T follicular helper cell (primary cell): ENCODE measurements at places on chromosomes 12 and 14.

DNA sequence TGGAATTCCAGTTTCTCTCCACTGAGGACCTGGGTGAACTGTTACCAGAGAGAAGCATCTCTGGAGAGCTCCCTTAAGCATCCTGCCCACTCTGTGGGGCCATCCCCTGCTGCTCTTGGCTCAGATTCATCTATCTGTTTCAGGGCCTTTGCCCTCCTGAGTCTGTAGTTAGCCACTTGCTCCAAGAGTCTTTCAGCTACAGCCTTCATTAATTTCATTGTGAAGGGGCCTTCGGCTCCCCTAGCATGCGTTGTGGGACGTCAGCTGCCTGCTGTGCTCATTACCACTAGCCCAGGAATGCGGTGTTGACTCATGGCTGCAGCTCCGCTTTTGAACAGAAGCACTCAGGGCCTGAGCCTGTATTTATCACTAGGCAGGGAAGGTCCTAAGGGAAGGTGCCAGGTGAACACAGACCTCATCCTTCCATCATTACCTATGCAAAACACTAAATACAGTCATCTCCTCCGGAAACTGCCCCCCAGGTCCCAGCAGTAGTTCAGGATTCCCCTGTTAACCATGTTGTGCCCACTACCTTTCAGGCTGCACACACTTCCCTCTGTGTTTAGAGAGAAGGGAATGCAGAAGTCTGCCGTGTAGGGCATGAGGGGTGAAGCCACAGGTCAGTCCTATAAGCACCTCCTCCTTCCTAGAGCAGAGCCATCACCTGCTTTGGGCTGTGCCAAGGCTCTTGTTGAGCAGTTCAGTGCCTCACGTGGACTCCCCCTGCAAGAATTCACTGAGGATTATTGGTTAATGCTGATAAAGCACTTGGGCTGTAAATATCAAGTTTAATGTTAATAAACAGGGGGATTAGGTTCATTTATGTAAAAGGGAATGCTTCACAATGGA, 191.4 kb downstream of the CACNA1C start:
- DNase-seq, result no peak

GRCh38 chr12:116863275-116863767, 17.9 kb downstream of the HRK start:
- DNase-seq, result no peak

DNA sequence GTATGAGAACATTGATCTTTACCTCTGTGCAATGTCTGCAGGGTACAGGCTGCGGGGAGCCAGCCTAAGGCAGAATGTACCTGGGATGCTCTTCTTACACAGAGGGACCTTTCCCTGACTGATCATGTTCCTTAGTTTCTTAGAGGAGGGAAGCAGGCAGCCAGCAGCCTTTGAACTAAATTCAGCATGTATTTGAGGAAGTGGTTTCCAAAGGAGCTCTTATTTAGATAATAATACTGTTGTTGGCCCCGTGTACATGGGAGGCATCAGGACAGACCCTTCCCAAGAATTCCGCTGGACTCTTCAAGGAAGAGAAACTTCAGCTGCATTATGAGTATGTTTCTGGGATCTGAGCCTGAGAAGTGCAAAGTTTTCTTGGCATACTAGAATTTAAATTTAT, 98.8 kb downstream of the CCDC92 start:
- no peak for DNase-seq

GRCh38 chr12:54029529-54030441, 1.5 kb downstream of the HOXC6 start:
- DNase-seq, result no peak

DNA sequence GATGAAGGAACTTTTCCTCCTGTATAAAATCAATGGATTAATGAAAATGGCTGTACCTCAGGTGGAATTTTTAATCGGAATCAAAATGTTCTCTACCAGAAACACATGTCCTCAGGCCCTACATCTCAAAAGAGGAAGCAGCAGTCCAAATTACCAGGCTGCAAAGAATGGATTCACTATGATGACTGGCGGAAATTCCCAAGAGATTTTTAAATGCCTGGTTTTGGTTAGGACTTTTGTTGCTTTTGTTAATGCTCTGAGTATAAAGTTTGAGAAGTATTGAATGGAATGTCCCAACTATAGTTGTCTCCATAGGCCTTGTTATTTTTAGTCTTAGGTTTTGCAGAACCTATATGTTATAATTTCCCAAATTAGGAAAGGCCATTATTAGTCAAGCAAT, 11.2 kb upstream of the IFNG start:
- no peak for DNase-seq

- DNase-seq, result no peak
Observed at GRCh38 chr14:72549854-72550253, 344.0 kb downstream of the DPF3 start.
